ENCODE measurements at places on chromosomes 13 and 19. TPM values are rescaled to one million over a fixed set of nuclear protein-coding genes. Genes with fewer than 3 reads are reported as not detected.

The NTN5 gene
- polyA plus RNA-seq, result 0.98 TPM

The THSD8 gene
- polyA plus RNA-seq, result 9.1 TPM

The ELANE gene
- polyA plus RNA-seq, result 0.48 TPM

The ZNF730 gene
- 7.1 TPM for polyA plus RNA-seq

The ZNF558 gene
- 36.2 TPM for polyA plus RNA-seq

The PNMA8A gene
- polyA plus RNA-seq, result 66.9 TPM

The C2CD4C gene
- 1.8 TPM for polyA plus RNA-seq

The EXOC3L2 gene
- 10.7 TPM for polyA plus RNA-seq

The LILRB2 gene
- 1.5 TPM for polyA plus RNA-seq

The RETN gene
- polyA plus RNA-seq, result 1.9 TPM

The IGFL1 gene
- not detected for polyA plus RNA-seq

The TEX26 gene
- polyA plus RNA-seq, result 3.0 TPM

The POSTN gene
- 5,755 TPM for polyA plus RNA-seq

The PDX1 gene
- polyA plus RNA-seq, result not detected

The MYADM gene
- polyA plus RNA-seq, result 69.0 TPM

The HIPK4 gene
- 0.11 TPM for polyA plus RNA-seq

The ARID3A gene
- polyA plus RNA-seq, result 17.6 TPM

The COL5A3 gene
- polyA plus RNA-seq, result 1.1 TPM

The MAST1 gene
- 0.94 TPM for polyA plus RNA-seq

The ONECUT3 gene
- not detected for polyA plus RNA-seq

The NRTN gene
- polyA plus RNA-seq, result 2.5 TPM

The SPINT2 gene
- 288 TPM for polyA plus RNA-seq

The OXGR1 gene
- 6.4 TPM for polyA plus RNA-seq

The PSG1 gene
- polyA plus RNA-seq, result not detected

The TMEM238 gene
- polyA plus RNA-seq, result 2.2 TPM

The CNN1 gene
- polyA plus RNA-seq, result 2.6 TPM

The LRP3 gene
- 23.3 TPM for polyA plus RNA-seq

The TTC9B gene
- polyA plus RNA-seq, result 0.09 TPM

The PEAK3 gene
- 0.14 TPM for polyA plus RNA-seq

The APLP1 gene
- polyA plus RNA-seq, result 30.3 TPM

The TUBA3C gene
- polyA plus RNA-seq, result not detected

The OR7C1 gene
- polyA plus RNA-seq, result 0.07 TPM

The PLK5 gene
- 0.11 TPM for polyA plus RNA-seq

The ITPKC gene
- polyA plus RNA-seq, result 16.3 TPM

The HRC gene
- polyA plus RNA-seq, result 26.7 TPM

The CLASRP gene
- polyA plus RNA-seq, result 55.9 TPM

The MEIS3 gene
- polyA plus RNA-seq, result 30.5 TPM

The KL gene
- 36.9 TPM for polyA plus RNA-seq

The ACTL9 gene
- polyA plus RNA-seq, result not detected

The GARIN5A gene
- 3.3 TPM for polyA plus RNA-seq

The EDDM13 gene
- polyA plus RNA-seq, result 0.86 TPM

The SBK3 gene
- not detected for polyA plus RNA-seq

The TRPC4 gene
- polyA plus RNA-seq, result 8.9 TPM

Measured in left renal pelvis (tissue), 4 donors.